ENCODE measurements at places on chromosomes 5 and 9.

DNA sequence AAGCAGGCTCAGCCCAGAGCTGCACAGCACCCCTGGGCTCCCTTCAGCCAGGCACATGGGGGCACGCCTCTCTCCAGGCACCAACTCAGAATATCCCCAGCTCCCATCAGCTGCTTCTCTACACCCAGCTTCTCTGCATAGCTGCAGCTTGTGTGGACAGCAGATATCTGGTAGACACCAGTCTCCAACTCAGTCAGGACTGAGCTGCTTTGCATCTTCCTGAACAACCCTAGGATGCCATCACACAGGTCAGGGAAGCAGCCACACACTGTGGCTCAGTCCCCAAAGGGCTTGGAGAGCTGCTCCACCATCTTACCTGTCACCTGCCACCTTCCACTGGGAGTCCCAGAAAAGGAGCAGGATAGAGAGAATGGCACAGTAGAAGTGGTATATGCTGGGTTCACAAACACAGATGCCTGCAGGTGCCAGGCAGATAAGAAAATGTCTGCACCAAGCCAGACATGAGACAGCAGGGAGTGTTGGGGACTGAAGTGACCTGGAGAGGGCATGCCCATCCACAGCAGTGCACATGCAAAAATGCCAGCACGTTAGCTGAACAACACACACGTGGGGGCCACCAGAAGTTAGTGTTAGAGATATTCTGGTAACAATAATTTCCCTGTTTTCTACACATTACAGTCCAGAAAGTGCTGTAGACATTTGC, 42.0 kb downstream of the THBS4 start:
- no peak for DNase-seq

- no peak for DNase-seq
Observed at GRCh38 chr9:98211260-98211659, 18.8 kb upstream of the CORO2A start.

- DNase-seq, result no peak
Observed at GRCh38 chr5:137747848-137748247, 6.3 kb downstream of the HNRNPA0 start.

DNA sequence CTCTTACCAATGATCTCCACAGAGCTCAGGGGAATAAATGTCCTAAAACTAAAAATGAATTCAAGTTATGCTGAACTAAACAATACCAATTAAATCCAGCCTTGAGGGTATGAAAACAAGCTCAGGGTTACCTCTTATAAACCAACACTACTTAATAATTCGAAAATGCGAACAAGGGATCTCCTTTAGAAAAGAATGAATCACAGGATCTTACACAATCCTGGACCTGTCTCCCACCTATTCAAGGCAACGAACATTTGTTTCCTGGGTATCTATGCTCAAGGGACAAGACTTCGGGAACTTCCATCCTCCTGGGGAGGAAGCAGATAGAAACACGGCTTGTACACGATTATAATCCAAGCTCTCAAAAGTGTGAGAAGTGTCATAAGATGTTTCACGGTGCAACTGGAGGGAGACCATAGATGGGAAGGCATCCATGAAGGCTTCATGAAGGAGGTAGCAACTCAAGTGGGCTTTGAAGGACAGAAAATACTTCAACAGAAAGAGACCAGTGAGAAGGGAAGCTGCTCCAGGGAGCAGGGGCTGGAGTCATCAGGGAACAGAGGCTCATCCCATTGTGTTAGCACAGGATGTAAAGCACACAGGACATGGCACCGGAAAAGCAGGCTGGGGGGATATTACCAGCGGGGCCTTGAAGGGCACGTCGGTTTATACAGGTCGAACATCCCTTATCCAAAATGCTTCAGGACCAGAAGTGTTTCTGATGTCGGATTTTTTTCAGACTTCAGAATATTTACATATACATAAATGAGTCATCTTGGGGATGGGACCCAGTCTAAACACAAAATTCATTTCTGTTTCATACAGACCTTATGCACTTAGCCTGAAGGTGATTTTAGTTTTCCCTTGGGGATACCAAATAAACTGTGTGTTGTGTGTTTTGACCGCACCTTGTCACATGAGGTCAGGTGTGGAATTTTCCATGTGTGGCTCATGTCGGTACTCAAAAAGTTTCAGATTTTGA, 87.4 kb downstream of the TLE1 start:
- DNase-seq, result no peak

DNA sequence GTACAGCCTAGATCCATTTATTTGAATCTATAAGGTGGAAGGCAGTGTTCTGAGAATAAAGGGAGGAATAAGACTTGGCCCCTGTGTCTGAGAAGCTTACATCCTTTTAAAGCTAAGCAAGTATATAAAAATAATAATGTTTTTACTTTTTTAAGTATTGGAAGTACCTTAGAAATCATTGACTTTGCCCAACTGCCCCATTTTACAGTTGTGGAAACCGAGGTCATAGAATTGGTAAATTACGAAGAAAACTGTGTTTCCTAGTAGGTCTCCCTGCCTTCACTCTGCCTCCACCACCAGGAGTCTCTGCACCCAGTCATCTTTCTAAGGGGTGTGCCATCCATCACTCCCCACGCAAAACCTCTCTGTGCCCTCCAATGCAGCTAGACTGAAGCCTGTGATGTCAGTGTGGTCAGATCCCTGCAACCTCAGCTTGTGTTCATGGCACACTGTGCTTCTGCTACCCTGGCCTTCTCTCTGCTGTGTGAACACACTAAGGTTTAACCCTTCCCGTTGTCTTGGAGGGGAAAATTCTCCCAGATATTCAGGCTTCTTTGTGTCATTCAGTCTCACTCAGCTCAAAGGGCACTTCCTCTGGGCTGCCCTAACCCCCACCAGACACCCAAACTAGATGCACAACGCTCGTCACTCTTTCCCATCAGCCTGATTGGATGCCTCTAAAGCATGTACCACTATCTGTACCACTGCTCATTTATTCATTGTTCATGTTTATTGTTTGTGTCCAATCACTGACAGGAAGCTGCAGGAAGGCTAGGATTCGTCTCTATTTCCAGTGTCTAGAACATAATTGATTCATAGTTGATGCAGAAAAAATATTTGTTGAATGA, 18.2 kb downstream of the ADRB2 start:
- DNase-seq, result no peak

- DNase-seq, result no peak
Observed at GRCh38 chr5:57832875-57833274, 350.3 kb upstream of the ACTBL2 start.

DNA sequence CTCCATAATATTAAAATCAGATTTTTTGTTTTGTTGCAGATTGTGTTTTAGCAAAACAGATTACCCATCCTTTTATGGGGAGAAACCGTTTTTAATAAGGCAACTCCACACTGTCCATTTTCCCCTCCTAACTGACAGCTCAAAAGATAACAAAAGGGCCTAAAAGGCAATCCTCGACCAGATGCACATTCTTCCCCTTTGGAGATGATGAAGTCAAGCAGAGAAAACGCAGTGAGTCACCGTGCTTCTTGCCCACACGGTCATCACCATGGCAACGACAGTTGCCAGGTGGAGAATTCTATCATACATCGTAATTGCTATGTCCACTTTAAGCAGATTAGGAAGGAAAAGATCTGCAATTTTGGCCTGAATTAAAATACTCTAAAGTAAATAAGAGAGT, 96.4 kb downstream of the DIRAS2 start:
- no peak for DNase-seq

GRCh38 chr9:135574943-135575342, 13.4 kb downstream of the PAEP start:
- no peak for DNase-seq

- DNase-seq, result no peak
Observed at GRCh38 chr5:113067635-113068344, 91.2 kb downstream of the DCP2 start.

DNA sequence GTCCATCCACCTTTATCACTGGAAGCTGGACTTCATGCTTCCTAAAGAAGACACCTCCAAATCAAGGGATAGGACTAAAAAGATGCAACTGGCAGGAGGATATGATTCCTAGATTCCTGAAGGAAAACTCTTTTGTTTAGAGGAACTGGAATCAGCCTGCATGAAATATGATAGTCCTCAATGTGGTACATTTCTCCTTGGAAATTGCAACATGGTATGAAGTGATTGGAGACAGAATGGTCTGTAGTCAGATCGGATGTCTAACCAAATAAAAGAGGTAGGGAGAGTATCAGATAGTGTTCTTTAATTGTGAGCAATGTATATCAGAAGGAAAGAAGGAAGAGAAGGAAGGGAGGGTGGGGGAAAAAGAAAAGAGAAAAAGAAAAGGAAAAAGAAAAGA, 116.1 kb upstream of the FSTL4 start:
- no peak for DNase-seq

DNA sequence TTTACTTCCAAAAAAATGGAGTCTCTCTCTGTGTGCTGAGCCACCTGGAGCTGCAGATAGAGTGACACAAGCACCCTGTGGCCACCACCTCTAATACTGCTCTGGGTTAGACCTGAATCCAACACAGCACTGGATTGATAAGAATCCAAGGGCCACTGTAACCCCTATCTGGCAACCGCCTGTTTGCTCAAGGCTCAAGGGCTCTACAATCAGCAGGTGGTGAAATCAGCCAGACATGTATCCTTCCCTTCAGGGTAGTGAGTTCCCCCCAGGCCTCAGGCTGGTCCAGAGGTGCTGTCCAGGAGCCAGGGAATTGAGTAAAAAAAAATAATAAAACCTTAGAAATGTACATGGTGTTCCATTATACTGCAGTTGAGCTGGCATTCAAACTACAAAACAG, 509.0 kb downstream of the KIF4B start:
- no peak for DNase-seq

DNA sequence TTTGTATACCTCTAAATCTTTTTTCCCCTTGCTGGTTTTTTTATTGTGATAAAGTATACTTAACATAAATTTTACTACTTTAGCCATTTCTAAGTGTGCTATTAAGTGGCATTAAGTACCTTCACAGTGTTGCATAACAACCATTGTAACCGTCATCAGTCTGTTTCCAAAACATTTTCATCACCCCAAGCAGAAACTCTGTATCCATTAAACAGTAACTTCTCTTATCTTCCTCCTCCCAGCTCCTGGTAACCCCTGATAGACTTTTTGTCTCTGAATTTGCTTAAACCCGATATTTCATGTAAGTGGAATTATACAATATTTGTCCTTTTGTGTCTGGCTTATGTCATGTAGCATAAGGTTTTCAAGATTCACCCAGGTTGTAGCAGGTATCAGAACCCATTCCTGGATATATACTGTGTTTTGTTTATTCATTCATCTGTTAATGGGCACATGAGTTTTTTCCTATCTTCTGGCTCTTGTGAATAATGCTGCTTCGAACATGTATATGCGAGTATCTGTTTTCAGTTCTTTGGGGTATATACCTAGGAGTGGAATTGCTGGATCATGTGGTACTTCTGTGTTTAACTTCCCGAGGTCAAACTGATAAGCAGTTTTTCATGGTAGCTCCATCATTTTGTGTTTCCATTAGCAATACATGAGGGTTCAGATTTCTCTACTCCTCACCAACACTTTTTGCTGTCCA, 66.4 kb downstream of the EHMT1 start:
- DNase-seq, result no peak

DNA sequence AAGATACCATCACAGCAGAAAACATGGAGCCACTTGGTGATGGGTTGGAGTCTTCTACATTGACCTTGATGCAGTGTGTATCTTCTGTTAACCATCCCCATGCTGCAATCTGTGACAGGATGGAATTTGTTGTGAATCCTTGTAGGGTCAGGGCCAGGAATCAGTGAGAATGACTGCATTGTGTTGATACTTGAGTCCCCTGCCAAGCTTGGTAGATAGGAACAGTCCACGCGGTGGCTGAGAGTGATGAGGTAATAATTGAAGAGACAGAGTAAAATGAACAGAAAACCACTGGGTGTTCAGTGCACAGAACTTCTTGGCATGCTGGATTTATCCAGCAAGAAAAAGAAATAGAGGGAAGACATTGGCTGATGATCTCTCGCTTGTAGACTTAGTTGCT, 217.5 kb downstream of the MAN2A1 start:
- no peak for DNase-seq

DNA sequence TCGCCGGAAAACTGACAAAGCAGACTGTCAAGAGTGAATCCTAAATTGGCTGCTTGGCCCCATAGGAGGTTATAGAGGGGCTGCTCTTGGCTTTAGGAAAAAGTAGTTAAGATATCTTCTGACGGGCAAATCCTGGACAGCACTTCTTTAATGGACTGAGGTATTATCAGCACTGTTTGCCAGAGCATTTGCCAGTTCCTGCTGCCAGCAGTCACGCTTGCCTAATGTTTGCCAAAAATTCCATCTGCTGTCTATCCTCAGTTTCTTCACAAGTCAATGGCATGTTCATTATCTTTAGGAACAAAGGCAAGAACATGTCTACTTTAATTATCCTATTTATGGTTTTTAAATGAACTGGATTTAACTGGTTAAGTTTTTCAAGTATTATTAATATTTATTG, 25.8 kb upstream of the SREK1 start:
- no peak for DNase-seq

- no peak for DNase-seq
Observed at GRCh38 chr5:75756211-75756610, 39.0 kb upstream of the POC5 start.

GRCh38 chr9:130239741-130240241, 25.8 kb upstream of the HMCN2 start:
- DNase-seq, result no peak

GRCh38 chr9:4935001-4935672, 49.9 kb upstream of the JAK2 start:
- DNase-seq, result no peak

DNA sequence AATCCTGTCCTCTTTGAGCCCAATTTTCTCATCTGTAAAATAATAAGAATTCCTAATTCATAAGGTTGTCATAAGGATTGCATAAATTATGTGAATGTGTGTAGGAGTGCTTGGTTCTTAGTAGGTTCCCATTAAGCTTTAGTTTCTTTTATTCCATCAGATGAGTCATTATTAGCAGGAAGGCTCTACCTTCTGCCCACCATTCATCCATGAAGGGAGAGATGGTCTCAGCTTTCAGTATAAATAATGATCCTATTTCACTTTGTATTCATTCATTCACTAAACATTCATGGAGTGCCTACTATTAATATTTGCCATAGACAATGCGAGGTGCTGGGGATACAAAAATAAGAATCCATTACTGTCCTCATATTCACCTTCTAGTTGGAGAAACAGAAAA, 3.0 kb downstream of the CMYA5 start:
- no peak for DNase-seq

GRCh38 chr5:171115519-171115918, 193.5 kb upstream of the TLX3 start:
- DNase-seq, result no peak

GRCh38 chr9:70101265-70101664, 57.6 kb downstream of the MAMDC2 start:
- no peak for DNase-seq

GRCh38 chr5:59140133-59140532, 557.3 kb downstream of the RAB3C start:
- no peak for DNase-seq

GRCh38 chr9:81191222-81191621, 498.1 kb downstream of the TLE1 start:
- DNase-seq, result no peak

GRCh38 chr5:120449501-120449900, 14.6 kb upstream of the PRR16 start:
- no peak for DNase-seq

- no peak for DNase-seq
Observed at GRCh38 chr5:179870952-179871351, 12.3 kb upstream of the MRNIP start.

GRCh38 chr9:93139365-93140182, 5.5 kb upstream of the NINJ1 start:
- DNase-seq, result no peak
